Muscle of leg (tissue), 16 donors: ENCODE measurements at places on chromosomes 4 and X. TPM values are rescaled to one million over a fixed set of nuclear protein-coding genes. Genes with fewer than 3 reads are reported as not detected.

GRCh38 chr4:186497043-186497442 is 58.3 kb downstream of the MTNR1A start:
- no peak overlapping the region for H3K4me3 ChIP-seq
- H3K27me3 ChIP-seq = no peaks in the 10 kb centered on the region
- H3K4me1 ChIP-seq = no peaks in the 10 kb centered on the region
- H3K36me3 ChIP-seq = no peaks in the 10 kb centered on the region
- DNase-seq = no peak
- no peak overlapping the region for H3K27ac ChIP-seq

- H3K27me3 ChIP-seq = peaks cover 12% of the 10 kb centered on the region
- peaks cover 13% of the 10 kb centered on the region for H3K4me1 ChIP-seq
- no peak overlapping the region for H3K27ac ChIP-seq
- no peak overlapping the region for H3K4me3 ChIP-seq
- H3K36me3 ChIP-seq = no peaks in the 10 kb centered on the region
- DNase-seq = no peak
These were observed 7.5 kb upstream of the FGFR3 start for GRCh38 chr4:1785592-1785991.

GRCh38 chr4:124060261-124060918 is 652.1 kb downstream of the ANKRD50 start:
- H3K27me3 ChIP-seq = no peaks in the 10 kb centered on the region
- H3K27ac ChIP-seq = peak overlapping the region; percentile 78
- peaks cover 5% of the 10 kb centered on the region for H3K4me1 ChIP-seq
- H3K4me3 ChIP-seq = no peak overlapping the region

GRCh38 chr4:139660568-139661043 is 5.0 kb upstream of the MGST2 start:
- no peak overlapping the region for H3K4me3 ChIP-seq
- no peaks in the 10 kb centered on the region for H3K27me3 ChIP-seq
- DNase-seq = peak; percentile 78
- no peaks in the 10 kb centered on the region for H3K36me3 ChIP-seq

DNA sequence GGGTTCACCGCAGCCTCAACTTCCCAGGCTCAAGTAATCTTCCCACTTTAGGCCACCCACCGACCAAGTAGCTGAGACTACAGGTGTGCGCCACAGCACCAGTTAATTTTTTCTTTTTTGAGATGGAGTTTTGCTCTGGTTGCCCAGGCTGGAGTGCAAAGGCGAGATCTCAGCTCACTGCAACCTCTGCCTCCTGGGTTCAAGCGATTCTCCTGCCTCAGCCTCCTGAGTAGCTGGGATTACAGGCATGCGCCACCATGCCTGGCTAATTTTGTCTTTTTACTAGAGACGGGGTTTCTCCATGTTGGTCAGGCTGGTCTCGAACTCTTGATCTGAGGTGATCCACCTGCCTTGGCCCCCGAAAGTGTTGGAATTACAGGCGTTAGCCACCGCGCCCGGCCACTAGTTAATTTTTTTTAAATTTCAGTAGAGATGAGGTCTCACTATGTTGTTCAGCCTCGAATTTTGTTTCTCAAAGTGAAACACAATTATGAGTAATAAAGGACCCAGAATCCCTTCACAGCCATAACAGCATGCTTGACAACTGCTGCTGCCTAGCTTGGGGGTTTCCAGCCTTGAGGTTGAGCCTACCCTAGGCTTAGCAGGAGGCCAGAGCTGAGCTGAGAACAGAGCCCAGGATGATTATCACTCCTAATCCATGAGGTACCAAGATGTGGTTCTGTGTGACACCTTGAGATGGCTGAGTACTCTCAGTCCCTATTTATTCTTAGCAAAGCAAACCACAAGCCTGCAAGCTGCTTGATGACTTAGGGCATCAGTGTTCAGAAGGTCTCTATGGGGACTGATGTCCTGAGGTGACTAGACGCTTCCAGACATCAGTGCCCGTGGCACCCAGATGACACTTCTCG is 41.6 kb upstream of the NKRF start:
- no peak for DNase-seq
- H3K4me3 ChIP-seq = no peak overlapping the region
- no peaks in the 10 kb centered on the region for H3K27me3 ChIP-seq
- no peak overlapping the region for H3K27ac ChIP-seq

- DNase-seq = no peak
- H3K27me3 ChIP-seq = no peaks in the 10 kb centered on the region
- no peaks in the 10 kb centered on the region for H3K36me3 ChIP-seq
- no peak overlapping the region for H3K27ac ChIP-seq
- no peak overlapping the region for H3K4me3 ChIP-seq
These were observed 43.9 kb downstream of the GABRB1 start for GRCh38 chr4:47075262-47075661.

DNA sequence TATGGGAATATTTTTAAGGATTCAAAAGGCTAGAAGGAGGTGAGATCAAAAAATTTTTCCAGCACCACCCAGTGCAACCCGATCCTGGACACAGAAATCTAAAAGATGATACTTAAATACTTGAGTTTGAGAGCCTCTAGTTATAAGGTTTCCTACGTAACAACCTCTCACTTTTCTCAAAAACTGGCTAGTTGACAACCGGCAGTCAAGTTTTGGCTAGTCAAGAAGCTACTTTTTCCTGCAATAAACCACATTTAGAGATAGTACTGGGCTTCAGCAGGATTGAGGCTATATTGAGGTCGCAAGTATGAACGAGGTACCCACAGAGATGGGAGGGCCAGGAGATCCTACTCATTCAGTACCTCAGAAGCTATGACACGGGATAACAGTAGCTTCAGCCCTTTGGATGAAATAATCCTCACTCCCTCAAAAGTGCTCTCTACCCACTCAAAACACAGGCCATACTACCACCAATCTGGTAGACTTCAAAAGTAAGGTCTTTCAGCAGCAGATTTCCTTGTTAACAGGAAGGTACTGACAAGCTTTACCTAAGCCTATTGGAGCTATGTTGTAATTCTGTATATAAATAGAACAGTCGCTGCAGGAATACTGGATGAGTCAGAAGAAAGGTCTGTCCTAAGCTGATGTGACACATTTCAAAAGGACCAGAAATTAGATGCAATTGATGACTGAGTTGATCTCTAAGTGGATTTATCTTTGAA is 1.5 kb upstream of the TSPAN5 start:
- peaks cover 3% of the 10 kb centered on the region for H3K27me3 ChIP-seq
- no peak overlapping the region for H3K4me3 ChIP-seq
- no peak for DNase-seq
- H3K27ac ChIP-seq = no peak overlapping the region
- peaks cover 21% of the 10 kb centered on the region for H3K4me1 ChIP-seq

The ETDC gene
- total RNA-seq = not detected

The AIFM1 gene
- total RNA-seq = 14.1 TPM

The BMX gene
- 2.2 TPM for total RNA-seq

The TMEM271 gene
- total RNA-seq = 0.04 TPM

The CXCL11 gene
- total RNA-seq = not detected
